HCT116 (cell line): ENCODE measurements at places on chromosomes 4 and X.

DNA sequence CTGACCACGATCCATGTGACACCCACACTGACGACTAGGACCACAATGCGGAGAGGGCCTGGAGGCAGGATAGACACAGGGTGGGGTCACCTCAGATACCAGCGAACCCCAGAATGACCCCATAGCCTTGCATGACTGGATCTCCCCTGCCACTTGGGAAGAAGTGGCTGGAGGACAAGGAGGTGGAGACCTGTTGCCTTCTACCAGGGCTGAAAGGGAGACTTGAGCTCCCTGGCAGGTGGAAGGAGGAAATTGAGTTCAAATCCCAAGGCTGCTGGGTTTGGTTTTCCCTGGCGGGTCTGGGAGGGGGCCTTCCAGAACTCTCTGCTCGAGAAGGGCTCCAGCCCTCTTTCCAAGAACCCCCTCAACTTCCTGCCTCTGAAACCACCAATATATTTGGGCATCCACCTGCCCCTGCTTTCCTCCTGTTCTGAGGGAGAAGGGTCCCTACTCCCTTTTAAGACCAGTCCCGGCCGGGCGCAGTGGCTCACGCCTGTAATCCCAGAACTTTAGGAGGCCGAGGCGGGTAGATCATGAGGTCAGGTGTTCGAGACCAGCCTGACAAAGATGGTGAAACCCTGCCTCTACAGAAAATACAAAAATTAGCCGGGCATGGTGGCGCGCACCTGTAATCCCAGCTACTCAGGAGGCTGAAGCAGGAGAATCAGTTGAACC is 3.0 kb downstream of the FAM3A start:
- DNase-seq, result no peak

DNA sequence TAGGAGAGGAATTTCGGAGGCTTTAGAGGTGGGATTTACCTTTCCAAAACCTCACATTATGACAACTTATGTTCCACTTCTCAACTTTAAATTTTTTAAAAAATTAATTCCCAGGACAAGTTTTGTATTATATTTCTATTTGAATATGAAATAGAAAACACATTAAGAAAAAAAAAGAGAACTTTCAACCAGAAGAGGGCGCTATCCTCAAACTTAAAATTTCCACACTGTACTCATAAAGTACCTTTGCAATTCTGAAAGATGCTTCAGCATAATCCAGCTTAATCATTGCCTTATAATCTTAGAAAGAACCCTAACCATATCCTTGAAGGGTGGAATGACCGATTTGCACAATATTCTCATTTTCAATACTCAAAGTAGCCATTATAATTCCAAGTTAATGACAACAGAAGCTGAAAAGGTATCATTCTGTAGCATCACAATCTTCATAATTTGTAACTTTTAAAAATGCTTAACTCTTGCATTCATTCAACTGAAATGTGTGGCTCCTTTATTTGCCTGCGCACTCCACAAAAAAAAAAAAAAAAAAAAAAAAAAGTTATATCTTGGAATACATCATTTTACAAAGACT is 158.0 kb downstream of the KCNIP4 start:
- DNase-seq, result peak; percentile 16

GRCh38 chr4:23733476-23733875 is 156.4 kb downstream of the PPARGC1A start:
- no peak for DNase-seq

DNA sequence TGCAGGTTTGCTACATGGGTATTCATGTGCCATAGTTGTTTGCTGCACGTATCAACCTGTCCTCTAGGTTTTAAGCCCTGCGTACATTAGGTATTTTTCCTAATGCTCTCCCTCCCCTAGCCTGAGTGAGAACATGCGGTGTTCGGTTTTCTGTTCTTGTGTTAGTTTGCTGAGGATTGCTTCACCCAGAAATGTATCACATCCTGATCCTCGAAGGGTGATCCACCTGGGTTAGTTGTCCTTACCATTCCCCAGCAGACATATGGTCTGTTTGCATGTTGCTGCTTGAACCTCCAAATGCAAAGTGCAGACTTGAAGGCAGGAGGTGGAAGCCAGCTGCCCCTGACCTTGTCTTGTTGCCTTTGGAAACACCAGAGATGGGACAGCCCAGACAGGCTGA is 161.5 kb upstream of the WDR1 start:
- no peak for DNase-seq

DNA sequence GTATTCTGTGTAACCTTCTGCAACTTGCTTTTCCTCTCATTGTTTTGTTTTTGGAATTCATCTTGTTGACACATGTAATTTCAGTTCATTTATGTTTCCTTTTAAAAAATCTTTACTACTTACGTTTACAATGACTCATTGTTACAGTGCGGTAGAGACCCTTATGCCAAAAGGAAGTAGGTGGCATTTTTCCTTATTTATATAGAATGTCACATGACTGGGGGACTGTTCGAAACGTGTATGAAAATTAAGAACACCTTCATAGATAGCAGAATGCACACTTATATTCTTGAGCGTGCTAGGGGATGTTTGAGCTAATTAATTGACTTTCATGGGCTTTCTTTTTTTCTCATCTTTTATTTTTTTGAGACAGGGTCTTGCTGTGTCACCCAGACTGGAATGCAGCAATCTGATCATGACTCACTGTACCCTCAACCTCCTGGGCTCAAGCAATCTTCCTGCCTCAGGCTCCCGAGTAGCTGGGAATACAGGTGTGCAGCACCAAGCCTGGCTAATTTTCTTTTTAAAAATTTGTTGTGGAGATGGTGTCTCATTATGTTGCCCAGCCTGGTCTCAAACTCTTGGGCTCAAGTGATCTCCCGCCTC is 7.3 kb downstream of the REPS2 start:
- peak; percentile 43 for DNase-seq

DNA sequence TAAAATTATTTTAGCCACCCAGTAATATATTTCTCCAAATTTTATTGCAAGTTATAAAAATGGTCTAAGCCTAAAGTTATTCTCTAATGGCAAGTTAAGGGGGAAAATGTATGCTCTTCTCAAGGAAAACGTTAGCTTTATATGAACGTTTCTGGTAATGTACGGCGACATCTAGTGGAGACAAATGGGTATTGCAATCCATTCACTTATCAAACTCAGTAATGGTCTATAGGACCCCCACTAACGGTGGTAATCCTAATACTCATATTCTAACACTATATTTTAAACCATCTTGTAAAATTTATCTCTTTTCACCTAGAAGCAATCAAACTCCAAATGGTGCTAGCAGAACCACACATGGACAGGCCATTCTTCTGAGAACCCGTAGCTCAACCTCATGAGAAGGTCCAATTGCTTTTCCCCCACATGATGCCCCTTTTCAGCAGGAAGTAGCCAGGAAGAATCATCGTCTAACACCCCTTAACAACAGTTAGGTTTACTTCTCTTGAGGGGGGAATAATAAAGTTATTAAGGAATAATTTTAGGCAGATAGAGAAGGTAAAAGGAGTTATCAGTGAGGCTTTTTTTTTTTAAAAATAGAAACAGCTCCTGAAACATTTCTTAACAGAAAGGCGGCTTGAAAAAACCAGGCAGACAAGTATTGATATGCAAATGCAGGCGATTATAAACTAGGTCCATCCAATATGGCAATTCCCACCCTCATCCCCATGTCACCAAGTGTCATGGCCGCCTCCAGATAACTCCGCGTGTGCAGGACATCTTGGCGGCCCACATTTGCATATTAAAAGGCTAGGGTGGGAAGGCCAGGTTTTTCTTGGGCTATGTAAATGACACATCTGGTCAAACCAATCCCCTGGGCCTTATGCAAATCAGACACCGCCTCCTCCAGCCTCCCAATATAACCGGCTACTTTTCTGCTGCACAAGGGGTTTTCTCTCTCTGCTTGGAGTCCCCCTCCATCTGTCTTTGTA is 35.0 kb downstream of the NUDT11 start:
- peak; percentile 7 for DNase-seq

GRCh38 chr4:141020801-141021261 is 112.4 kb downstream of the RNF150 start:
- no peak for DNase-seq
